ENCODE measurements at places on chromosomes 2 and 18.

DNA sequence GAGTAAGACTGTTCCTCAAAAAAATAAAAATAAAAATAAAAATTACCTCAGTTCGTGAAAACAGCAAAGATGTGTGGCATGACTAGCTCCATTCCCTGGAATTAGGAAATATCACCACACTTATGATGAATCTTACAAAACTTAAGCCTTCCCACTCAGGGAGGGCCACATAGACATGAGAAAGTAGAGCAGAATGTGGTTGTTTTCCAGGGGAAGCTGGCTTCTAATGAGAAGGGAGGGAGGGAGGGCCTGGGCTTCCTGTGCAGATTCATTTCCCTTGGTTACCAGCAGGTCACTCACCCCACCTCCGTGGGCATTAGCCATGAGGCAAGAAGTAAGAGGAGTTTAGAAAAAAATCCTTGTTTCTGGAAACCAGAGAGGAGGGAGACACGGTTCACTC is 95.9 kb upstream of the RMDN2 start:
- DNase-seq, result no peak

GRCh38 chr2:200102971-200103370 is 147.6 kb downstream of the MAIP1 start:
- DNase-seq, result no peak

DNA sequence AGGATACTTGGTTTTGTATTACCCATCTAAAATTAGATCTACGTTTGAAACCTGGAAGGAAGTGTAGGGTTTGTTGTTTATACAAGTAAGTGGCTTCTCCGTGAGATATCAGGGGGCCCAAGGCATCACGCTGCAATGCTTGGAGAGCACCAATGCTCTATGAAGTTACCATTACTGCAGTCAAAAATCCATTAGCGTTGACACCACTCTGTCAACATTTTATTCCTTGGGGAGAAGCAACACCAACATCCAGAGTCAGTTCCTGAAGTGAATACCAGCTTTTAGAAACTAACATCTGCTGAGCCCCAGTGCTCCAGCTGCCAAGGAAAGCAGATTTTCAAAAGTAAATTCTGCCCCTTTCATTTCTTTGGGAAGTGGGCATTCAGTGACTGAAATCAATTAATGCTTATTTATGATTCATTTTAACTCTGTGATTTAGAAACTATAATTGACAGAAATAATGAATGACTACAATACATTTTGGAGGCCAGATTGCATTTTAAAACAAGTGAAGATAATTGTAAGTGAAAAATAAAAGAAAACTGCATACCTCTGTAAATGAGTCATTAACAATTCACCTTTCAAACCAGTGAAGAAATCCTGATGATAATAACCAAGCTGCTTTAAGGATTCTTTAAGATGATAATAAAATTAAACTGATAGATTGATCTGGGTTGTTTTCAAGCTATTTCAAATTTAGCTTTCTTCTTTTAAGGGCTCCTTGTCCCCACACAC is 30.5 kb downstream of the LRP1B start:
- no peak for DNase-seq

GRCh38 chr2:48183991-48184390 is 277.7 kb upstream of the FBXO11 start:
- DNase-seq, result no peak

- no peak for DNase-seq
Measured at GRCh38 chr2:4782647-4783046, 909.5 kb upstream of the SOX11 start.

DNA sequence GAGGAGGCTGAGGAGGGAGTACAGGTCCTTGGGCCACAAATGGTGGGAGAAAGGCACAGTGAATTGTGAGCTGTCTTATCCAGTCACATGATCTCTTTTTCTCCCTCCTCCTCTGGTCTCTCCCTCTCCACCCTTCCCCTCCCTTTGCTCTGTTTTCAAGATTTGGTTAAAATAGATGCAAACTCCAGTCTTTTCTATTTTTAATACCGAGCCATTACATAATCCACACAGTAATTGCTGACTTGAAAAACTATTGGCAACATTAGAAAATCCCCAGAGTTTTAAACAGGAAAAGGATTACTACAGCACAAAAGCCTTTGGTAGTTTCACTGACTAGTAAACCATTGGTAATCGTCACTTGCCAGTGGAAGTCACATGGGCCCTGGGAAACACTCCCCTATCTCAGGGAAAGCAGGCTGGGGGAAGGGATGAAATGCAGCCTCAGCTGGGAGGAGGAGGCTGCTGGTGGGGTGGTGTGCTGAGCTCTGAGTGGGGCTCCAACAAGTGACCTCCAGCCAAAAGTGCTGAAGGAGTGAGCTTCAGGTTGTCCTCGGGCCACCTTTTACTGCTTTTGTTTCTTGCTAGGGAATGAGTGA is 57.4 kb upstream of the PCBP1 start:
- peak; percentile 91 for DNase-seq

- no peak for DNase-seq
Measured at GRCh38 chr2:100137866-100138570, 4.4 kb downstream of the AFF3 start.

DNA sequence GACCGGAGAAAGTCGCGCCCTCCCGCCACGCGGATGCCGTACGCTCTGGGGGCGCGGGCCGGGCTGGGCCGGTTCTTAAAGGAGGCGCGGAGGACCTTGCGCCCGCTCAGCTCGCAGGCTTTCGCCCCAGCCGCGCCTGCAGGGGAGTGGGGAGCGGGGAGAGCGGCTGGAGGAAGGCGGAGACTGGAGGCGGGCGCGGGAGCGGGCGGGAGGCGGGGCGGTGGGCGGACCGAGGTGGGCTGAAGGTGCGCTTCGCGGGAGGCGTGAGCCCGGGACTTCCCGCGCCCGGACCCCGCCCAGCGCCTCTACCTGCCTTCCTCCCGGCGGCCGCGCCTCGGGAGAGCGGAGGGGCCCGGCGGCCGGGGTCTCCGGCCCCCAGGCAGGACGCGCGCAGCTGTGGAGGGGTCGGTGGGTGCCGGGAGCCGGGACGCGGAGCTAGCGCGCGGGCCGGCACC is at the start of gene ADRA2B:
ADRA2B (minus strand) TSS at position 148 of the 455 bp plus-strand sequence. CDS start 422 bp downstream, outside the sequence.
- DNase-seq, result peak; percentile 22

DNA sequence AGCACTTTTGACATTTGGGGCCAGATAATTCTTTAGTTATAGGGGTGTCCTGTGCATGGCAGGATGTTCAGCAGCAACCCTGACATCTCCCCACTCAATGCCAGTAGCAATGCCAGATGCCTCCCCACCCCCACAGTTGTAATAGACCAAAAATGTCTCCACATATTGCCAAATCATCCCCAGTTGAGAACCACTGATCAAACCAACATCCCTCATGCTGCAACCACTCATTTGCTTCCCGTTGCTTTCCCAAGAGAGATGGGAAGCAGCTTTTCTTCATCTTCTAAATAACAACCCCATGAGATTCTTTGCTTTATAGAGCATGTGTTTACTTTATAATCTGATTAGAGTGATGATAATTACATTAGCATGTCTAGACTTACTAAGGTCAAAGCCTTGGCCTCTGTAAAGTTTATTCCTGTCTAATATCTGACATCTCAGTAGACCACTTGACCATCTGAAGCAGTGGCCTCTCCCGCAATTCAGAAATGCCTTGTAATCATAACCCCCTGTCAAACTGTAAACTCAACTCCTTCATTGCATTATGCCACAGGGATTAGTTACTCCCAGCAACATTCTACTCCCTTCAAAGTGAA is 28.7 kb upstream of the C1D start:
- no peak for DNase-seq

DNA sequence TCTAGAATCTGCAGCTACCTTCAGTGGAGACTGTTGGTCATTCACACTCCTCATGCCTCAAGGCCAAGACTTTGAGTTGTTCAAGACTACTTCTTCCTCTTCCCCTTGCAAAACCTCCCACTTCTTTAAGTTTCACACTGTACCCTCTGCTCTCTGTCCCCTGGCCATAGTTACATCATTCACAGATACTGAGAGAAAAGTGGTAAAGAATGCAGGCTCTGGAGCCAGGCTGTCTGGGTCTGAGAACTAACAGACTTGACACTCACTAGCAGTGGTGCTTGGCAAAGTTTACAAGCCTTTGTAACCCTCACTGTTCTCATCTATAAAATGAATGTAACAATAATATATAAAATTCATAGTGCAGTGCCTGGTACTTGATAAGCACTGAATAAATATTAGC is 61.8 kb downstream of the CDH20 start:
- no peak for DNase-seq

DNA sequence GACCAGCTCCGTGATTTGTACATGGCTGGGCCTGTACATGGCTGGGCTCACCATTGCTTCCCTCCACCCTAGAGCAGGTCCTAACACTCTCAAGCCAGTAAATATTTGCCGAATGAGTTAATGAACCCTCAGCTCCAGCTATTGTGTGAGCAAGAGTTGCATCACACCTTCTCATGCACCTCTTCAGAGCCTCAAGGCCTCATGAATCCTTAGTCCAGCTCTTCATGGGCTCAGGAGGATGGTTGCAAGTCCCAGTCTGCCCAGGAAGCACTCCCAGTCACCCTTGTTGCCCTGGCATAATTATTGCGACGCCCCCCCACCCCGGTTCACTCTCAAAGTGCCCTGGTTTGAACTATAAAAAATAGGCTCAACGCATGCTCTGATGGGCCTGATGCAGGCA is 30.1 kb upstream of the GNAL start:
- no peak for DNase-seq

GRCh38 chr2:16656784-16657391 is 8.7 kb downstream of the CYRIA start:
- no peak for DNase-seq

- no peak for DNase-seq
Measured at GRCh38 chr18:8329186-8329771, 280.0 kb upstream of the RAB12 start.

- DNase-seq, result no peak
Measured at GRCh38 chr2:240155745-240156390, 15.4 kb upstream of the OTOS start.

GRCh38 chr2:154029504-154029903 is 157.8 kb downstream of the GALNT13 start:
- no peak for DNase-seq

- no peak for DNase-seq
Measured at GRCh38 chr18:74271635-74272034, 20.1 kb downstream of the CYB5A start.

- no peak for DNase-seq
Measured at GRCh38 chr2:236803621-236804020, 234.0 kb downstream of the ACKR3 start.

DNA sequence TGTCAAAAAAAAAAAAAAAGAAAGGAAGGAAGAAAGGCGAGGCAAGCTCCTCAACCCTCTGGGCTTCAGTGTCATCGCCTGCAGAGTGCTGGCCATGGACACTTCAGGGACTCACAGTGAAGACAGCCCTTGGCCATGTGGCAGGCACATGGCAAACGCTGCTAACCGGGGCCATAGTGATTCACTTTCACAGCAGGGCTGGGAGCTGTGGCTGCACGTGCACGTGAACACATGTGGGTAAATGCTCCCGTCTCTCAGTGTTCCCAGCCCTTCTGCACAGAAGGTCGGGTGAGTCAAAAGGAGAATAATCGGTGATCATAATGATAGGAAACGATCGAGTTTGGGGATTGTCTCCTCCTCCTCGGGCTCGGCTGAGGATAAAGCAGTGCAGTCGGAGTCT is 46.1 kb upstream of the UBE2F start:
- DNase-seq, result no peak

- peak; percentile 65 for DNase-seq
Measured at GRCh38 chr2:16487686-16488085, 177.9 kb downstream of the CYRIA start.

- DNase-seq, result peak; percentile 57
Measured at GRCh38 chr2:39377226-39377939, 59.7 kb downstream of the MAP4K3 start.

DNA sequence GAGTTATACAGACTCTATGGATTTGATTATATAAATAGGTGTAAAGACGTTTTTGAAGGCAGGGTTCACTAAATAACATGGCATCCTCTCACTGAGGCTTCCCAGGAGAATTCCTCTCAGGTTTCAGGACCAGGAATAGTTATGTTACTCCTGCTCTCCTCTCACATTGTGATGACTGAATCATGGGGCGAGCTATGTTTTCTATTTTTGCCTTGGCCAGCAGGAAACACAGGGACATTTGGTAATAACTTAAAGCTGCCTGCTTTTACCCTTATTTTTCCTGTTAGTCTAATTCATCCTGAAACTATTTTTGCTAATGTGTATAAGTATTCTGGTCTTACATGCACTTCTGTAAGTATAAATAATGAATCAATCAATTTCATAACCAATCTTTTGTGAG is 115.3 kb upstream of the ITGB6 start:
- no peak for DNase-seq

DNA sequence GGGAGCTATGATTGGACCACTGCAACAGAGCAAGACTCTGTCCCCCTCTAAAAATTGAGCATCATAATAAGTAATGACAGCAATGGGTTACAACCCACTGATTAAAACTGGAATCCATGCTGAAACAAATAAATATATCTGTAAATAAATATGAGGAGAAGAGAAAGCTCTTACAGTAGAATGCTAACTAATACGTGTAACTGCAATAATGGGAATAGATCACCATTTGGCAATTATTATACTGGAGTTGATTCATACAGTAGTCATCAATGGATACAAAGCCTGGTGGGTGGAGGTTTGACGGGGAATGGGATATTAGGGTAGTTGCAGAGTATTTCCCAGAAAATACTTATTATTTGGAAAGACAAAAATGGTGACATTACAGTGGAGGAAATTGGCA is 6.1 kb upstream of the INO80B start:
- DNase-seq, result no peak

GRCh38 chr2:96501471-96501874 is 3.7 kb downstream of the NEURL3 start:
- DNase-seq, result no peak

DNA sequence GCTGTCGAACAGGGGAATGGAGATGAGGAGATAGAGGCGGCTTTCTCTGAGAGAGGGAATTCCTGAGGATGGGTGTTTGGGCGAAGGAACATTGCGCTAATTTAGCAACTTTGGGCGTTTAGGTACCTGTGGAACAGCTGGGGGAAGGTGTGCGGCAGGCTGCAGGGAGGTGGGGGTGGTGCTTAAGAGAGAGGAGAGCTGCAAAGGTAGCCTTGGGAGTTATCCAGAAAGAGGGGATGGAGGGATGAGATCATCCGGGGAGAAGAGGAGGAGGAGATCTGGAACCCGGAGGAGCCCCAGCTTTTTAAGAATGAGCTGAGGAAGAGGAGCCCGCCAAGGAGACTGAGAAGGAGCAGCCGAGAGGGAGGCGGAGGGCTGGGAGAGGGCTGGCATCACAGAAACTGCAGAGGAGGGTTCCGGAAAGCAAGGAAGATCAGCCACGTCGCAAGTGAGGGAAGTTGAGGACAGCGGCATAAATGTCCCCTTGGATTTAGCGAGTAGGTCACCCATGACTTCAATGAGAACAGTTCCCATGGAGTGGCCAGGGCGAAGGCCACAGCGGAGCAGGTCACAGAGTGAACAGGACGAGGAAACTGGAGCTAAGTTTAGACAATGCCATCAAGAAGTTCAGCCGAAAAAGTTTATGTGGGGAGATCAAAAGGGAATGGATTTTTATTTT is 174.7 kb downstream of the KLHL29 start:
- DNase-seq, result no peak

Measured in hematopoietic multipotent progenitor cell treated with erythropoietin and hydrocortisone succinate and interleukin-3 and kit ligand, for 8 days (in vitro differentiated cells).